CD4-positive, alpha-beta T cell treated with Interleukin-10 for 1 hour (primary cell): ENCODE measurements at places on chromosomes 1 and 21.

DNA sequence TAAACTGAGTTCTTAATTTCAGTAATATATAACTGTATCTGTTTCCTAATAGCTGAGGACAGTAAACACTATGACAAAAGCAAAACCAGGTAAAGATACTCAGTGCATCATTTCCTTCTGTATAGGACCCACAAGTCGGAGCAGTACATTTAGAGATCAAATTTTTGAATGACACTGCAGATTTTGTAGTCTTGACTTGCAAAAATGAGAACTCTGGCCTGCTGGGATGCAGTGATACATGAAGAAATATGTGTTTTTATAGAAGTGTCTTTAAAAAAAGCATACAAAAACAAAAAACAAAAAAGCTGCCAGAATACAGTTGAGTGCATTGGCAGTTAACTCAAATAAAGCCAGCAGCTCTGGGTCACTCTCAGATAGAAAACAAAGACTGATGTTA, 19.0 kb downstream of the GART start:
- no peak for DNase-seq

- DNase-seq: no peak
Observed at GRCh38 chr1:38139738-38140487, 93.3 kb upstream of the POU3F1 start.

- DNase-seq: no peak
Observed at GRCh38 chr1:206094024-206094423, 23.2 kb downstream of the AVPR1B start.

DNA sequence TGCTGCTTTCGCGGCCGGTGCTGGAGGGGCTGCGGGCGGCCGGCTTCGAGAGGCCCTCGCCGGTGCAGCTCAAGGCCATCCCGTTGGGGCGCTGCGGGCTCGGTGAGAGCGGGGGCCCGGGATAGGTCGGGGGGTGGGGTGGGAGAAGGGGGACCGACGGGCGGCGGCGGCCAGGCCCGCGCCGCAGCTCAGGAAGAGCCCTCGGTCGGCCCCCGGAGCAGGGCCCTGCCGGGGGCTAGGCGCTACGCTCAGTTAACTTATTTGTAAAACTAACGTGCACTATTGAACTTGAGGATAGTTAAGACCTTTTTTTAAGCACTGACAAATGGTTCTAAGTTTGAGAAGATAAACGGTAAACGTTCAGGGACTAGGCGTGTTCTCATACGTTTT, 418 bp downstream of the DDX20 start:
- no peak for DNase-seq

DNA sequence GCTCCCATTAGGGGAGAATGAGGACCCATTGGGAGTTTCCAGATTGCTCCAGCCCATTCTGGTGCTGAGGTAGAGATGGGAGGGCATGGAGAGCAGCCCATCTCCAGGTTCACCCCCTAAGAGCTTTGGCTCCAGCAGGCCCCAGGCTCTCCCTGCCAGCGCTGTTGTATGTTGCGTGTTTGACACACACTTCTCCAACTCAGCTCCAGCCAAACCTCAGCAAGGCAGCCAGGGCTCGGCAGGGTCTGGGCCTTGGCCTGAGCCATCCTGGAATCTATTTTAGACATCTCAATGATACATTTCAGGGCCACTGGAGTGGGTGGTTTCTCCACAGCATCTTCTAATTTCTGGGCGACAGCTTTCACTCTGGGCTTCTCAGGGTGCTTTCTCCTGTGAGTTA, 117.0 kb downstream of the NAV1 start:
- no peak for DNase-seq

- no peak for DNase-seq
Observed at GRCh38 chr1:172135978-172136610, 284.4 kb upstream of the C1orf105 start.

- peak; percentile 40 for DNase-seq
Observed at GRCh38 chr1:36134505-36135329, 9.7 kb upstream of the COL8A2 start.

DNA sequence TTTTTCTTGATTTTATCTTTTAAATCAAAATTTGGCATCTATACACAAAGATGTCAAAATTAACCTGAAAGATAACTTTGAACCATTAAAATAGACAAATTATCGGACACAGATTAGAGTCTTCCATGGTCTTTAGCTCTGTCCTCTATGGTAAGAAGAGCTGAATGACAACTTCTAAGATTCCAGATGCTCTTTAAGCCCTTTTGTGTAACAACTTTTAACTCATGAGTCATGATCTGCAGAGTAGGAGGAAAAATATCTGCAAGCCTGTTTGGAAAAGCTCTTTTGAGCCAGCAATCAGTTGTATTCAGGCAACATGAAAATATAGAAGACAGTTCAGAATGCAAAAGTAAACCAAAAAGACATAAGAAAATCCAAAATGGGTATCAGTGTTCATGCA, 37.8 kb downstream of the TTC13 start:
- no peak for DNase-seq

GRCh38 chr1:84192681-84193080, 48.6 kb downstream of the PRKACB start:
- DNase-seq: no peak

- no peak for DNase-seq
Observed at GRCh38 chr1:67647036-67647798, 37.8 kb upstream of the GADD45A start.

- no peak for DNase-seq
Observed at GRCh38 chr1:44881011-44881632, 38.1 kb upstream of the PTCH2 start.

GRCh38 chr1:231867607-231868006, 241.0 kb downstream of the DISC1 start:
- no peak for DNase-seq

DNA sequence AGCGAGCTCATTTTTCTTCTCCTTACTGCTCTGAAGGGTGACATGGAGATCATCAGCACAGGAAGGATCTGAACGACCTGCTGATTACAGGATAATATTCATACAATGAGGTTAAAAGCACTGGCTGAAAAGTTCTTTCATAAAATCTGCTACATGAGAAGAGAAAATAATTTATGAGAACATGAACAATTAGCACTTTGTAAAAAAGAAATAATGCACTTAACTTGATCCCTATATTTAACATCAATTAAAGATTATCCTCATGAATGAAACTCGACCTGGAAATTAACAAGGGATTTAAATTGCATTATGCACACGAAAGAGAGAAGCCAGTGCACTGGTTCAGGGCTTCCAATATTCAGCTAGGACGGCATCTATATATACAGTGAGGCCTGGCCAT, 46.6 kb downstream of the RRAGC start:
- no peak for DNase-seq

DNA sequence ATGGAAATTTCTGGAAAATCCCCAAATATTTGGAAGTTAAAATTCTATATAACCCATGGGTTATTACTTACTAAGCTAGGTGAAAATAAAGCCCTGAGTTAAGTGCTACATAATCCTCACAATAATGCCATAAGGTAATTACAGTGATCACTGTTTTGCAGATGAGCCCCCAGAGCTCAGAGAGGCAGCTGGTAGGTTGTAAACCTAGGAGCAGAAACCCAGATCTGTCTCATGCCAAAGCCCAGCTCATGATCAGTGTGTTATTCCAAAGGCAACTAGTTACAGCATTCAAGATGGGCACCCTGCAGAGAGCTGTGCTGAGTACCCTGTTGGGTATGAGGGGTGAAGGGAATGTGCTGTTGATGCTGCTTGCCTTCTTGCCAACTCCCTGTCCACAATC, 10.8 kb upstream of the MYOG start:
- DNase-seq: no peak

DNA sequence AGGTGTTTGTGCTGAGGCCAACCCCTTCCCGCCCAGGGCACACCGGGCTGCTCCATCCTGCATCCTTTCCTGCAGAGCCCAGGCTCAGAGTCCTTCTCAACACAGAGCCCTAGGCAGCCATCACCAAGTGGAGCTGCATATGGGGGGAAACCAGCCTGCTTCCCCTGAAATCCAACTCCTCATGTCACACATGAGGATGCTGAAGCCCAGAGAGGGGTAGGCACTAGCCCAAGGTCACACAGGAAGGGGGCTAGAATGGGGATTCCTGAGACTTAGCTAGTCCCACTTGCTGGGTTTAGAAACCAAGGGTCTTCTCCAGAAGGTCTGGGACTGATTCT, 5.5 kb upstream of the TNFRSF1B start:
- no peak for DNase-seq

GRCh38 chr1:18434041-18434440, 46.7 kb upstream of the KLHDC7A start:
- no peak for DNase-seq

DNA sequence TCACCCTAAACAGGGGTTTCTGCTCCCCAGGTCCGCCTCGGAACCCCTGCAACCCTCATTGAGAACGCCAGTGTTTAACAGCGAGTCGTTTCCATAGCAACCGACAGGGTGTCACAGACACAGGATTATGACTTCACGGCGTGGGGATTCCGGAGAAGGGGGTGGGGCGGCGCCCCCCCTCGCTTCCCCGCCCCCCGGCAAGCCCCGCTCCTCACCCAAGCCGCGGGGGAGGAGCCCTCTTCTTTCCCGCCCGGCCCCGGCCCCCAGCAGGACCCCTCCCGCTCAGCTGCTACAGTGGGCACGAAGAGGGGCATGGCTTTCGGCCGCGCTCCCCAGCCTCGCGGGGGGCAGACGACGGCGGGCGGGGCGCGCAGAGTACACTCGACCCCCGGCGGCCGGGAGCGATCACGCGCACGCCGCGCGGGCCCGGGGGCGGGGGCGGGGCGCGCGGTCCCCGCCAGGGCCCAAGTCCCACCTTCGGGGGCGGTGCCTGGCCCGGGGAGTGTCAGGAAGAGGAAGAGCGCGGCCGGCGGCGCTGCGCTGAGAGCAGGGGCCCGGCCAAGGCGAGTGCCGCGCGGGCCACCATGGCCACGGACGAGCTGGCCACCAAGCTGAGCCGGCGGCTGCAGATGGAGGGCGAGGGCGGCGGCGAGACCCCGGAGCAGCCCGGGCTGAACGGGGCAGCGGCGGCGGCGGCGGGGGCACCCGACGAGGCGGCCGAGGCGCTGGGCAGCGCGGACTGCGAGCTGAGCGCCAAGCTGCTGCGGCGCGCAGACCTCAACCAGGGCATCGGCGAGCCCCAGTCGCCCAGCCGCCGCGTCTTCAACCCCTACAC, at the start of gene EFHD2:
EFHD2 (plus strand) TSS at position 501 of the 835 bp plus-strand sequence; CDS start at position 585, 84 bp downstream.
- DNase-seq: peak; percentile 95

GRCh38 chr1:246020211-246020954, 486.7 kb downstream of the SMYD3 start:
- DNase-seq: no peak

DNA sequence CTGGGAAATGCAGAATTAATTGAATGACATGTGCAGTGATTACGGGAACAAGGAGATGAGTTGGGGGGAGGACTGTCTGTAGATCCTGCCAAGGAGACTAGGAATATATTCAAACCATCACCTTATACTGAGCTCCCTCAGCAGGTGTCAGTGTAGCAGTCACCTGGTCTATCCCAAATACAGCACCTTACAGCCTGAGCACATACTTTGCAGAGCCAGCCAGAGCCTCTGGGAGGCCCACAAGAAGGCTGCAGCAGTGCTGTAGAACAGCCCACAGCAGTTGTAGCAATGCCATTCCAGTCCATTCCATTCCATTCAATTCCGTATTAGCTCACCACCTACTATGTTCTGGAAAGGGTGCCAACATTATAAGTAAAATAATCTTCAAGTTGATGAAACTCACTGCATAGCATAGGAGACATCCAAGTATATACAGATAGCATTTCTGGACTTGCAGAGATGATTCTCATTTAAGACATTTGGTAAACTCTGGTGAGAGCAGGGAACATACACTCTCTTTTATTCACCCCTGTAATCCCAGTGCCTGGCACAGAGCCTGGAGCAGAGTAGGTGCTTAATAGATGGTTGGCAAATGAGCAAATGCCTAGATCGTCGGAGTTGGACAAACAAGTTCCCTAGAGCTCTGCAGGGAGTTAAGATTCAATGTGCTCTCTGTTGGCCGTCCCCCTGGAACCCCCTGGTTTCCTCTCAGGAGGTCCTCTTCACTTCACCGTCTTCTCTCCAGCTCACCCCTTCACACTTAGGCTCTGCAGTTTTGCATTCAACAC, 44.7 kb downstream of the KCNC4 start:
- DNase-seq: no peak

DNA sequence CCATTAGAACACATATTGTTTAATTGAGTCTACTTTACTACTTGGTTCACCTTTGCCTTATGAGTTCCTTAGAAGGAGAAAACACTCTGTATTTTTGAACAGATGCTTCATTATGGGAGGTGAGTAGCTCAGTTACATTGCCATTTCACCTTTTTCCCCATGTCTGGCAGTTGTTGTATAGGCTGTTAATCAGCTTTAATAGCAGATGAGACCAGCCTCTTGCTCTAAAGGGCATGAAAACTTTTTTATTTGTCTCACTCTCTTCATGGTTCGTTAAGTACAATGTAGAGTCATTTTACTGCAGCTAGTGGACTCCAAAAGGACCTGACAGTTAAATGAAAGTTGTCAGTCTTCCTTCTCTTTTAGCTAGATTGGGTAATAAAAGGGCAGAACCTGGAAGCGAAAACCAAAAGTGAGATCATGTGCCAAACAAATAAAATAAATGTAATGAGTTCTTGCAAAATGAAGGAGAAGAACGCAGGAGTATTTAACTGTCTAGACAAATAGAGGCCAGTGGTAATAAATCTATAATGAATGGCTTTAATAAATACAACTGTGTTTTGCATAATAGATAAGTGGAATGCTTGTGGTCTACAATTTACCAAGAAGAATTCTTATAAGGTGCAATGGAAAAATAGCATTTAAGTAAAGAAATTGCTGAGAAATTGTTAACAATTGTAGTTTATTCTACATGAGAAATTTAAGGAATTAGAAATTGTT, 180.0 kb upstream of the NEGR1 start:
- DNase-seq: no peak

DNA sequence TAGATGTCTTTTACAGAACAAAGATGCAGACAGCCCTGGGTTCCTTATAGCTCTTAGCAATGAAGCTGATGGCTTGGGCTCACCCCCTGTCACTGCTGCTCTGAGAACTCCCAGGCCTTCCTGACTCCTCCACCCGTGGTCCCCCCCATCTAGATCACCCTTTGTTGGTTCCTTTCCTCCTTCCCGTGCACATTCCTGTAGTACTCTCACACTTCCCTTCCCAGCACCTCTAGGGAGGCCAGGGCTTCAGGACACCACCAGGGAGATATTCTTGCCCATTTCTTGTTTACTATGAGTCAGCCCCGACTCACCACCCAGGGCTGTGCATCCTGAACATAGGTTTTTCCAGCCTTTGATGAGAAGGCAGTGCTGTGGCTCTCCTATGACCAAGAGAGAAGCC, 14.4 kb upstream of the NOS1AP start:
- DNase-seq: no peak
